ENCODE measurements at places on chromosomes 5 and 9.

- DNase-seq, result peak; percentile 16
Observed at GRCh38 chr9:136354592-136355085, 8.9 kb downstream of the DNLZ start.

DNA sequence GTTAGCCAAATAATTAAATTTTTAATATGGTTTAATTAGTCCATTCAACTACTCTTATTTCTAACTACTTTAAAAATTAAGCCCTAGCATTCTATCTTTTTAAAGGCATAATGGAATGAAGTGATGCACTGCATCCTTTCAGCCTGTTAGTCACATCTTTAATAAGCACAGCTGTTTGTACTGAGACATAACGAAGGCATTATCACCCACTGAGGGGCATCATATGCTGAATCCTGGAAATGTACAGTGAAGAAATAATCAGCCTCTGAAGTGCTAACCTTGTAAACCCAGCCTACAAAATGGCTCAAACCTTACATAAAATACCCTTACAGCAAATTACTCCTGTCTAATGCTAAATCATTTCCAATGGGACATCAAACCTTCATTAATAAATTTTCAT lies 33.1 kb downstream of the EPB41L4A start:
- no peak for DNase-seq

DNA sequence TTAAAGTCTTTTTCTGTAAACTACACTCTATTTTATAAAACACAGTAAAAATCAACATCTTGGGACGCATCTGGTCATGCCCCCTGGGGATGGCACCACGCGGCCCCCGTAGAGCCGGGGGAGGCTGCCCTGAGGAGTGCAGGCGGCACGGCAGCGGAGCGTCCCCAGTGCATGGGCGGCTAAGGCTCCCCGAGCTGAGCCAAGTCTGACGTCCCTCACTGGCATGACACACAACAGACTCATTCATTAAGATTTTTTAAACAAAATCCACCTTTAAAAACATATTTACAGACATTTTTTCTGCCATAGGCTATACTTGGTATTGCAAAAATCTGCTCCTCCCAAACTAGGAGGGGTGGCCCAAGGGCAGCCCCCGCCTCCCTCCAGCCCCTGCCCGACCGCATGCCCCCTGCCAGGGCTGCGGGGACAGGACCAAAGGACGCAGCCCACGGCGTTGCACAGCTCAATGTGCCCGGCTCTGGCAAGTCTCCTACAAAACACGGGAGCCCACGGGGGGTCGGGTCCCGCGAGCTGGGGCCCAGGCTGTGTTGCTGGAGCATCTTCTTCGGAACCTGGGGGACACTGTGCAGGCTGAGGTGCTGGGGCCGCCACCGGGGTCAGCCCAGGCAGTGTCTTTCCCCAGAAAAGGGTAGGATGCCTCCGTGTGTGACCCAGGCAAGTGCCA lies 11.8 kb upstream of the SEC16A start:
- no peak for DNase-seq

GRCh38 chr5:160492565-160492964 lies 70.9 kb downstream of the PTTG1 start:
- DNase-seq, result no peak

DNA sequence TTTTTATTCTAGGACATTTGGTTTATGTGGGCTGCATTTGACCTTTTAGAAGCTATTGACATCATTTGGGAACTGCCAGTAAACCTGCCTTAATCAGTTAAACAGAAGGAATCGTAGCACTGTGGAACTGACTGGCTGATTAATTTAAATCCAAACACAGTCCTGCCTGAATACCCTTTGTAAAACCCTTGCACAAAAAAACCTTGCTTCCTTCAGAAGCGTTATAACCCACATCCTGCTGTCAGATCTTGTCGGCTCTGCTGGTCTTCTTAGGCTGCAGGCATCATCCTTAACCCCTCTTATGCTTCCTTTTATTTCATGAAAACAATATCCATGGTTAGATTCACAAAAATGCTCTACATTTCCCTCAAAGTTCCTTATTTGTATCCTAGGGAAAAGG lies 46.3 kb downstream of the PAM start:
- no peak for DNase-seq

DNA sequence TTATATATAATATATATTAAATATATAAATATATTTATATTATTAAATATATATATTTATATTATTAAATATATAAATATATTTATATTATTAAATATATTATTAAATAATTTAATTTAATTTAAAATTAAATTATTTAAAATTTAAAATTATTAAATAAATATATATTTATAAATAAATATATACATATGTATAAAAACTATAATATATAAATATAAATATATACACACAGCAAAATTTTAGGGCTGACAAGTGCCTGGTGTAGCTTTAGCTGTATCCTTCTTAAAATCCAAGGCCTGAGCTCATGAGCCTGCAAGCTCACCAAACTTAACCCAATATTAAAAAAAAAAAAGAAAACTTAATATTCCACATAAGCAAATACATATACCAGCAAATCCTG lies 53.2 kb downstream of the UBAP2 start:
- DNase-seq, result no peak

- no peak for DNase-seq
Observed at GRCh38 chr5:6224406-6224805, 153.9 kb downstream of the MED10 start.

GRCh38 chr5:178469011-178469974 lies 120.9 kb downstream of the COL23A1 start:
- no peak for DNase-seq

DNA sequence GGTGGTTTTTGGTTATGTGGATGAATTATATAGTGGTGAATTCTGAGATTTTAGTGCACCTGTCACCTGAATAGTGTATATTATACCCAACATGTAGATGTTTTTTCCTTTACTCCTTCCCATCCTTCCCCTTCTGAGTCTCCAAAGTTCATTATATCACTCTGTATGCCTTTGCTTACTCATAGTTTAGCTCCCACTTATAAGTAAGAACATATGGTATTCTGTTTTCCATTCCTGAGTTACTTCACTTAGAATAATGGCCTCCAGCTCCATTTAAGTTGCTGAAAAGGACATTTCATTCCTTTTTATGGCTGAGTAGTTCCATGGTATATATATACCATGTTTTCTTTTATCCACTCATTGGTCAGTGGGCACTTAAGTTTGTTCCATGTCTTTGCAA lies 161.6 kb upstream of the CD180 start:
- DNase-seq, result no peak

GRCh38 chr5:143559586-143560109 lies 156.2 kb upstream of the NR3C1 start:
- no peak for DNase-seq

- DNase-seq, result no peak
Observed at GRCh38 chr5:54263447-54263846, 46.9 kb downstream of the ARL15 start.

- no peak for DNase-seq
Observed at GRCh38 chr5:139678751-139679750, 30.9 kb downstream of the CXXC5 start.

- DNase-seq, result no peak
Observed at GRCh38 chr5:34411470-34412346, 244.4 kb upstream of the RAI14 start.

- no peak for DNase-seq
Observed at GRCh38 chr5:60230456-60230855, 336.9 kb upstream of the PDE4D start.

DNA sequence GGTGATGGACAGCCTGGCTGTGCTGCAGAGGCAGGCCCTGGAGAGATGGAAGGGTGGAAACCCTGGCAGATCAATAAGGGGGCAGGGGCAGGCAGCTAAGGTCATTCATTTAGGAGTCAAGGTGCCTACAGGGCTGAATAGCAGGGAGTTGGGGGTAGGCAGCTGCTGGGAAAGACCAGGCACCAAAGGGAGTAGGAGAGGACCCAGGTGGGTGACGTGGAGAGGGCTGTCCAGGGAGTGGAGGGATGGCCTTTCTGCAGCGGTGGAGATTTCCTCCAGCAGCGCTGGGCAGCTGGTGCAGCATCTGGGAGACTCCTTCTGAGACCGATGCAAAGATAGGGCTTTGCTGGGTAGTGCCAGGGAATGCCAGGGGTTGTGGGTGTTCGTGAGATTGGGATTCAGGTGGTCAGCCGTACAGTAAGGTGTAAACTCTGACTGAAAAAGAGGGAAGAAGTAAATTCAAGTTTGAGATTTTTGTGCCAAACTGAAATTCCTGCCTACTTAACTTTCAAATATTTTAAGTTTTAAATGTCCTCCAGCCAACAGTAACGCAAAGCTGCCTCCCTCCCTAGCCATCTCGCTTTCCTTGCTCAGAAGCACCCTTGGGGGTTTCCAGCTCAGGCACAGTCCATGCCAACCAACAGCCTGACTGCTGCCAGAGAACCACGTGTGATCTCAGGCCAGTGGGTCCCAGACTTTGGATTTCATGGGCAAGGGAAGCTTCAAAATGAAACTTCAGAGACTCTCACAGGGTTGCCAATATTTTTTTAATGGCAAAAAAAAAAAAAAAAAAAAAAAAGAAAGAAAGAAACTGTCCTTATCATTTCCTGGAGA lies 18.6 kb upstream of the ANGPTL2 start:
- no peak for DNase-seq
